ENCODE measurements at places on chromosomes 5 and 9.

GRCh38 chr5:64534033-64534432, 28.2 kb downstream of the RGS7BP start:
- DNase-seq = no peak

DNA sequence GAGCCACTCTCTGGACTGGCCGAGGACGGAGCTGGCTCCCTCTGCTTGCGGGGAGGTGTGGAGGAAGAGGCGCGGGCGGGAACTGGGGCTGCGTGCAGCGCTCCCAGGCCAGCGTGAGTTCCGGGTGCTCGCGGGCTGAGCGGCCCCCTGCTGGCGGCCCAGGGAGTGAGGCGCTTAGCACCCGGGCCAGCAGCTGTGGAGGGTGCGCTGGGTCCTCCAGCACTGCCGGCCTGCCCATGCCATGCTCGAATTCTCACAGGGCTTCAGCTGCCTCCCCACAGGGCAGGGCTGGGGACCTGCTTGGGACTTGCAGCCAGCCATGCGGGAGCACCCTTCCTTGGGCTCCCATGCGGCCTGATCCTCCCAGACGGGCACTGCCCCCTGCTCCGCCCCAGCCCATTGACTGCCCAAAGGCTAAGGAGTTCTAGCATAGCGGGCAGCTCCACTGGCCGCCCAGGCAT, 416.9 kb downstream of the MRPS30 start:
- no peak for DNase-seq

DNA sequence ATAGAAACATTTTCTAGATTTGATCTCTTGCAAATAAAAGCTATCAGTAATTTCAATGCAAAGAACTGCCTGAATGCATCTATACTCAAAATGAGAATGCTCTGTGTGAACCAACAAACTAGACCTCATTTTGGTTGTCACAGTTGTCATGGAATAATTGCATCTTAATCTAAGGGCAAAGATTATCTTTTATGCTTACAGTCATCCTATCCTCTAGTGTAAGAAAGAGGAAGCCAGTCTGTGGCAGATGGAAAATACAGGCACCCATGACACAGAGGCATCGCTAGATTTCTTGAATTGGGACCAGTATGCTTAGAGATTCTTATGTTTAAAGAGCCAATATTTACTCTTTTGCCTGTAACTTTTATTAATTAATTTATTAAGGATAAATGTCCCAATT, 95.0 kb downstream of the MACIR start:
- no peak for DNase-seq

DNA sequence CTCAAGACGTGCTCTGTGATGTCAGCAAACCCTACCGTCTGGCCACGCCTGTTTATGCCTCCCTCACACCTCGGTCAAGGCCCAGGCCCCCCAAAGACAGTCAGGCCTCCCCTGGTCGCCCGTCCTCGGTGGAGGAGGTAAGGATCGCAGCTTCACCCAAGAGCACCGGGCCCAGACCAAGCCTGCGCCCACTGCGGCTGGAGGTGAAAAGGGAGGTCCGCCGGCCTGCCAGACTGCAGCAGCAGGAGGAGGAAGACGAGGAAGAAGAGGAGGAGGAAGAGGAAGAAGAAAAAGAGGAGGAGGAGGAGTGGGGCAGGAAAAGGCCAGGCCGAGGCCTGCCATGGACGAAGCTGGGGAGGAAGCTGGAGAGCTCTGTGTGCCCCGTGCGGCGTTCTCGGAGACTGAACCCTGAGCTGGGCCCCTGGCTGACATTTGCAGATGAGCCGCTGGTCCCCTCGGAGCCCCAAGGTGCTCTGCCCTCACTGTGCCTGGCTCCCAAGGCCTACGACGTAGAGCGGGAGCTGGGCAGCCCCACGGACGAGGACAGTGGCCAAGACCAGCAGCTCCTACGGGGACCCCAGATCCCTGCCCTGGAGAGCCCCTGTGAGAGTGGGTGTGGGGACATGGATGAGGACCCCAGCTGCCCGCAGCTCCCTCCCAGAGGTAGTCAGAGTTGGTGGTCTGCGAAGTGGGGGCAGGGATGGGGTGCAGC, 103.2 kb downstream of the PPARGC1B start:
- DNase-seq = no peak

DNA sequence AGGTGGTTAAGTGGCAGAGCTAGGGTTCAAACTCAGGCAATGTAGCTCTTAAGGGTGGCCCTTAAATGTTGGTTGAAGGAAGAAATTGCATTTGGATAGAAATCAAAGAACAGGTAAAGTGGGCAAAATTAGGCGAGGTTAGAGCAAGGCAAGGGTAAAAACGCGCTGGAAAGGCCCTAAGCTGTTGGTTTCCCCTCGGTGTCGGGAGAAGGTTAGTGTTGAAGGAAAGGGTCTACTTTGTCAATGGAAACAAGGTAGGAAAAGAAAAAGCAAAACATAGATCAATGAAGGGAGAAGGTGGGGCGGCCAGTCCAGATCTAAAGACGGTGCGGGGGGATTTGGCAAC, 431 bp downstream of the FASTKD3 start:
- DNase-seq = no peak

DNA sequence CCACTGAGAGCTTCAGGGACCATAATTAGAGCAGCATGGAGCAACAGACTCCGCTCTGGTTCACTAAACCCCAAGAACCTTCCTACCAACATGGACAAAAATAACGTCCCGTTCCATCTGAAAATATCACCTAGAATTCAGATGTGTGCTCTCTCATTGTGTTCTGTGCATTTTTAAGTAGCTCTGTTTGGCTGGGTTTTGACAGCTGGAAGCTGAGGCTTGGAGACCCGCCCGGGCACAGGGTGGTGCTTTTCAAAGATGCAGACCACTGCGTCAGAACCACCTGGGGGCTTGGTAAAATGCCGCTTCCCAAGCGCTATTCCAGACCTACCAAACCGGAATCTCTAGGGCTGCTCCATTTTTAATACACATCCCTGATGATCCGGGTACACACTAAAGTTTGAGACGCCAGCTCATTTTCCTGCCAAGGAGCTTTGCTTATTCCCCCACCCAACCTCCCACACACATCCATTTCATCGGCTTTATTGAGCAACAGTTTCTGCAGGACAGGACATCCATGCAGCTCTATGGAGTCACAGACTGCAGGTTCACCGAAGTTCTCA, 104.8 kb downstream of the GABBR2 start:
- no peak for DNase-seq

DNA sequence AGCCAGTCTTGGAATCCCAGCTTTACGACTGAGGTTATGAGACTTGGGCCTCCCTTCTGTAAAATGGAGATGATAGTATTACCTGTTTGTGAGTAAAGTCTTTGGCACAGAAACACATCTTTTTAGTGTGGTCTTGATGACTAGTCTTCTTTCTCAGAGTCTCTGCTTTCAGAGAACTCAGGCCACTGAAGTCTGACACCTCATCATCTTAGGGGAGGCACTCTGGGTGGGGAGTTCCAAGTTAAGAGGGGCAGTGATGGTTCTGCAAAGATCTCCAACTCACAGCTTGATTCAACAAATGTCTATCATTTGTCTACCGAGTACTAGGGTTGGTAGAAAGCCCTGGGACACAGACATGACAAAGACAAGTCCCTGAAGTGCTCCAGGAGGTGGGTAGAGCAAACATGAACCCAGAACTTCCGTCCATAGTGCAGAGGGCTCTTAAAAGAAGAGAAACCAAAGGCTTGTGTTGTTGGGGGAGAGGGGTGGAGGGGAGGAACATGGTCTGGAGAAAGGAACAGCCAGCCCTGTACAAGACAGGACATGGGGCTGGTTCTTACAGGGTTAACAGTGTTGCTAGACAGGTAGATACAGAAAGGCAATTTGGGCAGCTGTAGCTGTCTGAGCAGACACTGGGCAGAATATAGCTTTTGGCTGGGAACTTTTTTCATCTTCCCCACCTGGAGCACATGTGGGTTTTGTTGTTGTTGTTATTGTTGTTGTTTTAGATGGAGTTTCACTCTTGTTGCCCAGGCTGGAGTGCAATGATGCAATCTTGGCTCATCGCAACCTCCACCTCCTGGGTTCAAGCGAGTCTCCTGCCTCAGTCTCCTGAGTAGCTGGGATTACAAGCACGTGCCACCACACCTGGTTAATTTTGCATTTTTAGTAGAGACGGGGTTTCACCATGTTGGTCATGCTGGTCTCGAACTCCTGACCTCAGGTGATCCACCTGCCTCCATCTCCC, 2.6 kb upstream of the CD14 start:
- no peak for DNase-seq

DNA sequence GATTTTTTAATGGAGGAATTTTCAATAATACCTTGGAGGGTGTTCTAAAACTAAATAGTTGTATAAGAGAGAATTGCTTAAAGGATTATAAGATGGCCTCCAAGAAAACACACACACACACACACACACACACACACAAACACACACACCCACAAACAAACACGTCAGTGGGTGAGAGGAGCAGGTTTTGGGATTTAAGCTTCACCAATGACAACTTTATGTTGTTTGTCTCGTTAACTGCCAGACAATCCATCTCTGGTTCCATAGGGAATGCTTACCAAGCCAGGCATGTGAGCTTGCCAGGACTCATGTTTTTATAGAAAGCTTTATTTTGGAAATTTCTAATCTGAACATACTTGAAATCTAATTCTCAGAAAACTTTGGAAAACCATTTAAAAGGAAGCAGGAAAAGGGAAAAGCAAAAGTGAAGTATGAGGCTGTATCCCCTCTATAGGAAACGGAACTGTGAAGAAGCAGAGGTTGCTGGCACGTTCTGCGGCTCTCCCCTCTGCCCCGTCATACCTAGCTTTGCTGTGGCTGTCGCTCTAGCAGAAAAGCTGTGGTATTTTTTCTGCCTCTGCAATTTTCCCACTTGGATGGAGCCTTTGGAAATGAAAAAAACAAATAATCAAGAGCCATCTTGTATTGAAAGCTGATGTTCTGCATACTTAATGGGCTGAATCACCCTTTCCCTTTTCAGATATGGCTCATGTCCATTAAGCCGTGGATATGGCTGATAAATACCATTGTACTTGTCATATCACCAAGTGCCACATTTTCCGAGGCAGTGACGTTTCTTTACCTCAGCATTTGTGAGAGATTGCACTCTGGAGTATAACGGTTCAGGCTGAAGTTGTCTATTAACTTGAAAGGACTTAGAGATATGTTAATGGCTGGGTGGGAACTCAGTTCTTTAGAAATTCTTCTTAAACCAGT, 112.7 kb downstream of the NTRK2 start:
- DNase-seq = no peak

DNA sequence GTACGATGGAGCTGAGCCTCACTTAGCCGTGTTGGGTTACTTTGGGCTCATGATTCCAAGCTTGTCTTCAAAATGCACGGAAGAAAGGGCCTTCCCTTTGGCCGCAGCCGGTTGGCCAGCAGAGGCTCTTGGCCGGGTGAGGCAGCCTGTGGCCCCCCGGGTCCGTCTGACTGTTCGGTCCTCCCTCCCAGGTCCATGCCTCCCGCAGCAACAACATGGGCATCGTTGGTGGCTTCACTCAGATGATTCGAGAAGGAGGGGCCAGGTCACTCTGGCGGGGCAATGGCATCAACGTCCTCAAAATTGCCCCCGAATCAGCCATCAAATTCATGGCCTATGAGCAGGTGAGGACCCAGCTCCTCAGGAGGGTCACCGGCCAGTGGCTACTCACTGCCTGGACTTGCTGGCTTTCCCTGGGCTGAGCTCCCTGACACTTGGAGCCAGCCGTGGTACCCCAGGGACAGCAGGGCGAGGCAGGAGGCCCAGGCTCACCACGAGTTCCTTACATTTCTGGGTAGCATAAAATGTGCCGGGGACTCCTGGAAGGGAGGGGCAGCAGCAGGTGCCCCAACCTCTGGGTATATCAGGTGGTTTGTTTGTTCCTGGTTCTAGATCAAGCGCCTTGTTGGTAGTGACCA, 21.9 kb downstream of the PTGES2 start:
- no peak for DNase-seq

DNA sequence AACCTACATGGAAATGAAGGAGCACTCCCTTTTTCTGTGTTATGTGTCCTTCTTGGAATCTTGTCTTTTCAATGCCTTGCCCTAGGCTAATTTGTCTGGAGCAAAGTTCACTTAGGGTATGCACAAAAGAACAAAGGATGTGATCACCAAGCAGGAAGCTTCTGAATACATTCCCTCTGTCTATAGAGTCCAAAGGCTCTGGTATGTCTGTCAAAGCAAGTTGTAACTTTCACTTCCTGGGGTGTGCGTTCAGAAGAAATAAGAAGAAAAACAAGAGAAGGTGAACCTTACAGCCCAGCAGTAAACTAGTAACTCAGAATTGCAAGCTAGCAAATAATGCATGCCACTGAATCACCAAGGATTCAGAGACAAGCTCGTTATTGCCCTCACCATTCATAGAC, 31.7 kb upstream of the CDH6 start:
- no peak for DNase-seq

DNA sequence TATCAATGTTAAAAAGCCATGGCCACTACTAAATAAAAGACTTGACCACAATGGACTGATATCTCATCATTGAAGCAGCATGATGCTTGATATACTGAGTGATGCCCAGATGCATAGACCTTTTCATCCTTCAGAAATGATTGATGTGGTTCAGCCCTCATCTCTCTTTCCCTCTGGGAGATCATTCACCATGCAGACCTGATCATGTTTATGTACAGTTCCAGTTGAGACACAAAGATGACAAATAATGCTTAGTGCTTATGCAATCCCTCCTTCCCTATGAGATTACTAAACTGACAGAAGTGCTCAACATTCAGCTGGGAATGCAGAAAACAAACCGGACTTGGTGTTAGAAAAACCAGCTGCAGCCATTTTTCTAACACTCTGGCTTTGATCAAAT, 91.9 kb upstream of the TLR4 start:
- no peak for DNase-seq

DNA sequence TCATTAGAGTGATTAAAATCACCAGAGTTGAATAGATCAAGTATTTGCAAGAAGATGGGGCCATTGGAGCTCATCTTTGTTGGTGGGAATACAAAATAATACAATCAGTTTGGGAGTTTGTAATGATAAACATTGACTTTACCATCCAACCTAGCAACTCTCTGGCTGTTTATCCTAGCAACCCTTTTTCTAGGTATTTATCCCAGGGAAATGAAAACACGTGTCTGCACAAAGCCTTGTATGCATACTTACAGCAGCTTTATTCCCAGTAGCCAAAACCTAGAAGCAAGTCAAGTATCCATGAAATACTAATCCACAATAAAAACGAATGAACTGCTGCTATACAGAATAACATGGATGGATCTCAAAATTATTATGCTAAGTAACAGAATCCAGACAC, 152.7 kb upstream of the DAB2 start:
- no peak for DNase-seq

DNA sequence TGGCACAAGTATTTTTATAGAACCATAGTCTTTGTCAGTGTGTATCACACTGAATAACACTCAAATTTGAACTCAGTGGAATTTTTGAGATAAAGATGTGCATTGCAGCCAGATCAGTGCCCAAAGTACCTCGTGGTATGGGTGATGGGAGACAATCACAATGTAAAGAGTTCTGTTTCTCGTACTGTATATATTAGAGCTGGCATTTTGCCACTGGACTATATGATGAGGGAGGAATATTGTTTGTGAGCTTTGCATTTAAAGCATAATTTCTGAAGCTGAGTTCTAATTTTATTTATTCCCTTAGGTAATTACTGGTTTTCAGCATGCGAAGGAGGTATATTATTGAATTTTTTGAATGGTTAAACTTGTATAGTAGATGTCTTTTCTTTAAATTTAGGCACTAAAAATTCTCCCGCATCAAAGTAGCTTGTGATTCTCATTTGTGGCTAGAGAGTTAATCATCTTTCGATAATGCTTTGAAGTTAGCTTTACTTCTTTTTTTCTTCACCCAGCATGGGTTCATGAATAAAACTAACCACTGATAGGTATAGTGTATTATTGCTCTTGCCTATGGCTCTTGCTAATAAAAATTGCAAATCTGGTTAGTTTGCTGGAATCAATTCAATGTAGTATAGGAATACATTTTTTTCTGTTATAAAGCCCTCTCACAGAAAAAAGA, 43.1 kb downstream of the PAM start:
- no peak for DNase-seq

GRCh38 chr9:98009437-98009836, 26.3 kb downstream of the ANP32B start:
- DNase-seq = no peak

Measured in T-helper 9 cell (primary cell).